SJSA1 (cell line): ENCODE measurements at places on chromosomes 6 and 20. TPM values are rescaled to one million over a fixed set of nuclear protein-coding genes. Genes with fewer than 3 reads are reported as not detected.
A peak's percentile ranks its signal among the peaks of the same experiment; 100 is the strongest.

- H3K4me3 ChIP-seq: no peak overlapping the region
- peaks cover 14% of the 10 kb centered on the region for H3K4me1 ChIP-seq
- peaks cover 79% of the 10 kb centered on the region for H3K36me3 ChIP-seq
- DNase-seq: no peak
Observed at GRCh38 chr20:25510721-25511120, 74.6 kb downstream of the NINL start.

- no peaks in the 10 kb centered on the region for H3K4me1 ChIP-seq
- H3K4me3 ChIP-seq: no peak overlapping the region
- H3K36me3 ChIP-seq: no peaks in the 10 kb centered on the region
- no peak overlapping the region for H3K27ac ChIP-seq
- no peaks in the 10 kb centered on the region for H3K27me3 ChIP-seq
Observed at GRCh38 chr6:22949967-22950366, 380.6 kb downstream of the HDGFL1 start.

- H3K27me3 ChIP-seq: no peaks in the 10 kb centered on the region
- no peak for DNase-seq
- no peaks in the 10 kb centered on the region for H3K36me3 ChIP-seq
- H3K4me1 ChIP-seq: no peaks in the 10 kb centered on the region
Observed at GRCh38 chr6:79646561-79646960, 15.4 kb downstream of the SH3BGRL2 start.

Gene TP53INP2
- total RNA-seq: 0.88 and 2.9 TPM in 2 replicates

GRCh38 chr20:38939686-38940085, 13.5 kb downstream of the FAM83D start:
- H3K27me3 ChIP-seq: no peaks in the 10 kb centered on the region
- no peak for DNase-seq
- no peak overlapping the region for H3K27ac ChIP-seq
- peaks cover 5% of the 10 kb centered on the region for H3K4me1 ChIP-seq
- H3K4me3 ChIP-seq: no peak overlapping the region

GRCh38 chr6:88480816-88481215, 314.7 kb upstream of the CNR1 start:
- H3K4me3 ChIP-seq: no peak overlapping the region
- no peak overlapping the region for H3K27ac ChIP-seq
- no peak for DNase-seq
- no peaks in the 10 kb centered on the region for H3K4me1 ChIP-seq
- H3K36me3 ChIP-seq: no peaks in the 10 kb centered on the region

Gene PROKR2
- total RNA-seq: not detected in 2 replicates

Gene HSPA12B
- total RNA-seq: not detected in 2 replicates

- peaks cover 71% of the 10 kb centered on the region for H3K4me1 ChIP-seq
- peak; percentile 87 for DNase-seq
- H3K36me3 ChIP-seq: no peaks in the 10 kb centered on the region; the same call in 1 of the 2 replicates
Observed at GRCh38 chr20:31833130-31833930, 12.1 kb downstream of the FOXS1 start.

GRCh38 chr6:150144294-150144868, 1.5 kb downstream of the PPP1R14C start:
- peaks cover 17% of the 10 kb centered on the region for H3K4me1 ChIP-seq
- H3K36me3 ChIP-seq: no peaks in the 10 kb centered on the region

DNA sequence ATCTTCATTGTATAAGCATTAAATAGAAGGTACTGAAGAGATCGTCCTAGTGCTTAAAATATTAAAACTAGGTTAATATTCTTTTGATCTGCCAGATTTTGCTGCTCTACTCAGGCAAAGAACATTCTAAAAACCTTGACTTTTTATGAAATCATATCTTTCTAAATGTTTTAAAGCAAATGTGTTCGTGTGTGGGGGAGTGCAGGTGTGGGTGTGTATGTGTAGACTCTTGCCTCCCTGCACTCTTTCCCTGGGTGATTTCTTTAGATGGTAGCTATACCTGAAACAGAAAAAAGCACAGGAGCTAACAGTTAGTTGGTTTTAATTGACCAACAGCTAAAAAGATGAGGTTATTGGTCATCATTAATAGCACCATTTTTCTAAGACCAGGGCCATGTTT, 5.7 kb downstream of the NRSN1 start:
- H3K27ac ChIP-seq: no peak overlapping the region
- no peaks in the 10 kb centered on the region for H3K27me3 ChIP-seq
- no peaks in the 10 kb centered on the region for H3K36me3 ChIP-seq
- no peaks in the 10 kb centered on the region for H3K4me1 ChIP-seq

- no peak overlapping the region for H3K4me3 ChIP-seq
- no peaks in the 10 kb centered on the region for H3K36me3 ChIP-seq
- peaks cover 21% of the 10 kb centered on the region for H3K4me1 ChIP-seq
- no peak overlapping the region for H3K27ac ChIP-seq
- no peaks in the 10 kb centered on the region for H3K27me3 ChIP-seq
Observed at GRCh38 chr20:51634257-51634656, 91.7 kb upstream of the NFATC2 start.

DNA sequence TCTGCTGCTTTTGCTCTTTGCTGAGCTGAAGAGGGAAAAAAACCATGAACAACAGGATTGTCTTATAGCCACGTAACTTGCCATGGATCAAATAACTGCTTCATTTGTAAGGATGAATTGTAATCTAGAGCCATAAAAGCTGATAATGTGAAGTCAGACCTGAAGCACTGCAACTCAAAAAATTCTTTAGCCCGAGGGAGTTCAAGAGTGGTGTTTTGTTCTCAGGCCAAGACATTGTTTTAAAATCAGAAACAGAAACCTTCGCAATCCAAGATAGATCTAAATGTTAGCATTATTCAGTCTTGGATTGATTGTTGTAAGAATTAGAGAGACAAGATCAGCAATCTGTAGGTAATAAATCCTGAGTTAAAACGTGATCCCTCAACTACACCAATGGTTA, at the start of gene TRAPPC3L:
TSS of gene TRAPPC3L (minus strand) at position 34 of the 400 bp plus-strand sequence. CDS start 170 bp downstream, outside the sequence.
- H3K4me1 ChIP-seq: no peaks in the 10 kb centered on the region
- no peak within 1 kb of the TSS for H3K4me3 ChIP-seq
- H3K27ac ChIP-seq: no peak within 1 kb of the TSS
- no peaks in the 10 kb centered on the region for H3K27me3 ChIP-seq
- no peak for DNase-seq

- no peak for DNase-seq
- H3K36me3 ChIP-seq: no peaks in the 10 kb centered on the region
- H3K4me3 ChIP-seq: no peak overlapping the region
- H3K27ac ChIP-seq: no peak overlapping the region
- no peaks in the 10 kb centered on the region; the same call in 1 of the 2 replicates for H3K27me3 ChIP-seq
Observed at GRCh38 chr20:42281801-42282200, 663.6 kb upstream of the CHD6 start.

GRCh38 chr6:287489-287860, 4.8 kb upstream of the DUSP22 start:
- H3K27ac ChIP-seq: no peak overlapping the region
- no peak overlapping the region for H3K4me3 ChIP-seq
- 0 out of 2 replicates have a peak, but pooled peaks cover 2% of the 10 kb centered on the region for H3K36me3 ChIP-seq
- H3K27me3 ChIP-seq: peaks cover 9% of the 10 kb centered on the region; the same call in 1 of the 2 replicates

GRCh38 chr20:21656308-21657067, 49.0 kb upstream of the PAX1 start:
- H3K4me3 ChIP-seq: no peak overlapping the region
- no peak for DNase-seq
- H3K27me3 ChIP-seq: no peaks in the 10 kb centered on the region
- H3K27ac ChIP-seq: no peak overlapping the region

DNA sequence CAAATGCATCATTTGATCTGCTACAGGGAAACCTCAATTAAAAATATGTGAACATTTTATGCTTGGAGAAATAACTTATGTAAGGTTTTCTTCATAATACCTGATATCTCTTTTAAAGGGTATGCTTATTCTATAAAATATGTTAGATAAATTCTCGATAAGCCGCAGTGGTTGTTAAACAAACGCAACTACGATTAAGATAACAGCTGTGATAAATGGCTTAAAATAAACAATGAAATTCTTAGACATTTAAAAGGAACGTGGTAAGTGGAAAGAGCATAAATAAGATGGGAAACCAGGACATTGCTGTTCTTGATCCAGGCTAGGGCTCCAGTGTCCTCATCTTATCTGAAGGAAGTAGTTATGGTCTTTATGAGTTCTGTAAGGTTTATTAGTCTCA, 415.9 kb downstream of the CD83 start:
- DNase-seq: no peak
- H3K27ac ChIP-seq: no peak overlapping the region
- no peak overlapping the region for H3K4me3 ChIP-seq
- no peaks in the 10 kb centered on the region for H3K36me3 ChIP-seq
- no peaks in the 10 kb centered on the region for H3K4me1 ChIP-seq
- H3K27me3 ChIP-seq: no peaks in the 10 kb centered on the region

Gene SPAG4
- 0.87 TPM in 1 of 2 replicates, not detected in the other for total RNA-seq

Gene GABRR1
- total RNA-seq: not detected in 2 replicates

Gene PROCR
- 20.4 and 22.0 TPM in 2 replicates for total RNA-seq

Gene FAM184A
- total RNA-seq: not detected in 2 replicates

Gene SHLD1
- total RNA-seq: 1.6 and 2.6 TPM in 2 replicates

Gene AGPAT4
- 6.2 and 6.7 TPM in 2 replicates for total RNA-seq

- no peaks in the 10 kb centered on the region for H3K27me3 ChIP-seq
- H3K4me1 ChIP-seq: peaks cover 4% of the 10 kb centered on the region
- DNase-seq: no peak
- H3K27ac ChIP-seq: no peak overlapping the region
- no peak overlapping the region for H3K4me3 ChIP-seq
Observed at GRCh38 chr6:157269261-157269794, 54.0 kb downstream of the TMEM242 start.

- no peak overlapping the region for H3K4me3 ChIP-seq
- no peaks in the 10 kb centered on the region; the same call in none of the 2 replicates for H3K36me3 ChIP-seq
- peaks cover 34% of the 10 kb centered on the region for H3K4me1 ChIP-seq
- H3K27ac ChIP-seq: no peak overlapping the region
Observed at GRCh38 chr20:41055679-41056078, 27.1 kb downstream of the TOP1 start.

- peaks cover 81% of the 10 kb centered on the region for H3K36me3 ChIP-seq
- H3K27ac ChIP-seq: peak overlapping the region; percentile 99
- DNase-seq: no peak
- peaks cover 10% of the 10 kb centered on the region for H3K4me1 ChIP-seq
- H3K27me3 ChIP-seq: no peaks in the 10 kb centered on the region
Observed at GRCh38 chr20:46362921-46363867, 43.2 kb downstream of the ELMO2 start.

DNA sequence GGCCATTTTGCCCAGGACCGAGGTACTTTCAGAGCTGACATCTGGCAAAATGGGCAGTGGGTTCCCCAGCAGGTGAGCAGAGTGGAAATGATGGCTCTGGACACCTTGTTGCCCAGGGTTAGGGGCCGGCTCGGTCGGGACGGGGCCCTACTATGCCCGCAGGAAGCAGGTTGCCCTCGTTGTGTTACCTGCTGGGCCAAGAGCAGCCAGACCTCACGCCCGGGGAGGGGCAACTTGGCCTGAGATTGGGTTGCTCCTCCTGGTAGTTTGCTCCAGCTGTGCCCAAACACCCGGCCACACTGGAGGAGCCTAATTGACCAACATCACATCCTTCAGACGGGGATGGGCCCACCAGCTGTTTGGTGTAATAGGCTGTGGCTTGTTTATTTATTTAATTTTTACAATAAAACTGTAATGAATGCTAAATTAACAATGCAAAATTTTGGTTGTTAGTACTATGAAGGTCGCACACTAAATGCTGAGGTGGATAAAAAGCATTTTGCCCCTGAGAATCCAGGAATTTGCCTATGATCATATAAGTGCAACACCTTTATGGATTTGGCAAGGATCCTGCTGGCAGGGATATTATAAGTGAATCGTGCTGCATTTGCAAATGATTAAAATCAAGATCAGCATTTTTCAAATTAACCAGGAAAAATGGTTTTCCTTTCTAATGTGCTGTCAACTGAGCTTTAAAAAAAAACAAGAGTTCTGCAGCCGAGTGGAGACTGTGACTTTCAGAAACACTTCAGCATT, 26.6 kb upstream of the PCMTD2 start:
- peaks cover 24% of the 10 kb centered on the region for H3K27me3 ChIP-seq
- H3K27ac ChIP-seq: no peak overlapping the region
- no peak for DNase-seq
- no peaks in the 10 kb centered on the region for H3K4me1 ChIP-seq
- no peaks in the 10 kb centered on the region for H3K36me3 ChIP-seq

- no peak overlapping the region for H3K27ac ChIP-seq
- H3K36me3 ChIP-seq: no peaks in the 10 kb centered on the region; the same call in 1 of the 2 replicates
- H3K4me3 ChIP-seq: no peak overlapping the region
- H3K4me1 ChIP-seq: no peaks in the 10 kb centered on the region
Observed at GRCh38 chr6:36118550-36119107, 11.7 kb upstream of the MAPK13 start.

Gene TRIM10
- total RNA-seq: not detected in 2 replicates

DNA sequence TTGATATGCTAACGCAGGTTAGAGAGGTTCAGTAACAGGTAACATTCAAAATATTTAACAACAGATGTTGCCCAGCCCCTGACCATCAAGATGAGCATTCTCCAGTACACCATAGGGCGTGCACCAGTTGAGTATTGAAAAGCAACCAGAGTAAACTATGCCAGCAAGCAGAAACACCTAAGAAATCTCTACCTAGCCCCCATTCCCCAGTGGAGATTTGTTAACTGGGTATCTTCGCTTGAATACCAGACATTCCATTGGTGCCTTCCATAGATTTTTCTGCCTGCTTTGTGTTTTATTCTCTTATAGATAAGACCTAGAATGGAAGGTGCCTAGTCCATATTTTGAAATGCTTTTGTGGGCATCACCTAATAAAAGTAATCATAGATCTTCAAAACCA, 623.9 kb downstream of the KIF16B start:
- DNase-seq: no peak
- H3K27me3 ChIP-seq: no peaks in the 10 kb centered on the region
- H3K36me3 ChIP-seq: no peaks in the 10 kb centered on the region

GRCh38 chr20:48703107-48703506, 124.7 kb downstream of the PREX1 start:
- no peaks in the 10 kb centered on the region for H3K27me3 ChIP-seq
- no peak overlapping the region for H3K4me3 ChIP-seq
- peaks cover 12% of the 10 kb centered on the region for H3K36me3 ChIP-seq
- DNase-seq: no peak
- no peak overlapping the region for H3K27ac ChIP-seq

DNA sequence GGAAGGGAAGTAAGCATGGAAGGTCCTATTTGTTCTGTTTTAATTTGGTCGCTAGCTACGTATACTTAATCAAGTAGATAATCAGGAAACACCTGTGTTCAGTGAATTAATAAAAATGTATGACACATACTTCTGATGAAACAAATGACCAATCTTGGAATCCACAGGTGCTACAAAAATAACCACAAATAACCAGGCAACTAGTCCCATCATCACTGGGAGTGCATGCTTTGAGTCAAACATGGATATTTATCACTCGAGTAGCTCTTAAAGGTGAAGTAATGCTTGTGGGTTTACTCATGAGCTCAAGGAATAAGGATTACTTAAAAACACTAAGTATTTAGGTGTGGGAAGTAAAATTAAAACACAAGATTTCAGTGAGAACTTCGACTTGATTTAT, 285.6 kb upstream of the ID4 start:
- H3K4me3 ChIP-seq: no peak overlapping the region
- no peak overlapping the region for H3K27ac ChIP-seq
- H3K4me1 ChIP-seq: no peaks in the 10 kb centered on the region
- H3K27me3 ChIP-seq: peaks cover 9% of the 10 kb centered on the region; the same call in 1 of the 2 replicates
